ENCODE measurements at places on chromosomes 1 and 21. TPM values are rescaled to one million over a fixed set of nuclear protein-coding genes. Genes with fewer than 3 reads are reported as not detected.

- no peak for DNase-seq
Measured at GRCh38 chr1:87508247-87508787, 179.6 kb downstream of the LMO4 start.

DNA sequence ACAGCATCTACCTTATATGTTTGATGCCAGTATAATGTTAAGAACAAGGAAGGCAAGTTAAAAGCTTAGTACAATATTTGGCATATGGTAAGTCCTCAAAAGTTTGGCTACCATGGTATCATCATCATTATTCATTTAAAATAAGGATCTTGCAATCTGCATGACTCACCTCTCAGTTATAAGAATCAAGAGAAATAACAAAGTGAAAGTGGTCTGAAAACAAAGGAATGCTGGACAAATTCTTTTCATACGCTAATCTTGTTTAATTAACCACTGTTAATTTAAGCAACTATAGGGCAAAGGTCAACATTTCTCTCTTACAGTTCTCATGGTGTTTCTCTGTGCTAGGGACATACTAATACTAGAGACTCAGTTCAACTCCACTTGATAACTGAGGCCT lies 13.0 kb upstream of the CLDN19 start:
- DNase-seq: no peak

The C8B gene
- not detected for total RNA-seq

The SPRR1A gene
- not detected for total RNA-seq

GRCh38 chr21:41933313-41934079 lies 20.3 kb downstream of the C2CD2 start:
- no peak for DNase-seq

DNA sequence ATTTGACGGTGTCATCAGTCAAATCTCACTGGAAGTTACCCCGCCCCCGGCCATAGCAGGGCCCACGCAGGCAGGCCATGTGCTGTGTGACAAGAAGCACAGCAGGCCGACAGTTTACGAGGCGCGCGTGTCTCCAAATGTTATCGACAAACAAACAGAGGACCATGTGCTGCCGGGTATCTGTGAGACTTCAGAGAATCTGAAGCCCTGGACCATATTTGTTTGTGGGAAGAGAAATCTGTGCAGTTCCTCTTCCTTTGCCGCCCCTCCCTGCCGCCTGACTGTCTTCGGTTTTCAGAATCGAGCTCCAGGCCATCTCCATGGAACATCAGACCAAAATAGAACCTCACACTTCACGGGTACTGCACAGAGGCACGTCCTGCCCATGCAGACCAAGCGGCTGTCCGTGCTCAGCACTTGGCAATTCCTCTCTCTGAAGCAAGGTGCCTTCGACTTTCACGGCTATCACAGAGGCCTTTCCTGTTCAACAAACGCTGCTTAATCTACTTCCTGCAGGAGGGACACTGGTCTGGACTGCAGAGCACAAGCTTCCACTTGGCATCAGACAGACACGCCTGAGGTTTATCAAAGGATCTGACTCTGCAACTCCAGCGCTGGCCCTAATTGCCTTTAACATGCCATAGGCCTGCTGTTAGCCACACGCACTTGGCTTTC lies 135.7 kb upstream of the KRTAP19-8 start:
- peak; percentile 73 for DNase-seq

GRCh38 chr21:25171438-25171837 lies 435.8 kb downstream of the MRPL39 start:
- no peak for DNase-seq

GRCh38 chr1:74753104-74753503 lies 20.2 kb downstream of the TYW3 start:
- no peak for DNase-seq

DNA sequence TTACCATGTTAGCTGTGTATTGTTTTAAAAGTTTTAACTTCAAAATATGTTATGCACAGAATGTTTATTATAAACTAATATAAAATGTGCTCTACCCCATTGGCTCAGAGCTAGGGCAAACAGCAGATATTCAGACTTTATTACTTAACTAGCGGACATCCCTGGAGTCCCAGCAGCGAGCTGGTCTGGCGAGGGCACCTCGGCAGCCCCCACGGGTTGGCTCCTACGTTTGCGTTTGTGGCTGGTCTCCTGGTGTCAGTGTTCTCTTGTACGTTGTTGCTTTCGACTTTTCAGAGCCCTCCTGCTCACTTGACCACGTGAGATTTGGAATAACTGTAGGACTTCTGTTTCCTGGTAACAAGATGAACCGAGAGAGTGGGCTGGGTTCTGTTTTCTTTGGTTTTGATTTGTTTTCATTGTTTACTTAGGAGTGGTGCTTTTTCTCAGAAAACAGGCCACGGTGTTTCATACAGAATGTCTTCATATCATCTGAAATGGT lies 44.5 kb downstream of the CBS start:
- DNase-seq: no peak

DNA sequence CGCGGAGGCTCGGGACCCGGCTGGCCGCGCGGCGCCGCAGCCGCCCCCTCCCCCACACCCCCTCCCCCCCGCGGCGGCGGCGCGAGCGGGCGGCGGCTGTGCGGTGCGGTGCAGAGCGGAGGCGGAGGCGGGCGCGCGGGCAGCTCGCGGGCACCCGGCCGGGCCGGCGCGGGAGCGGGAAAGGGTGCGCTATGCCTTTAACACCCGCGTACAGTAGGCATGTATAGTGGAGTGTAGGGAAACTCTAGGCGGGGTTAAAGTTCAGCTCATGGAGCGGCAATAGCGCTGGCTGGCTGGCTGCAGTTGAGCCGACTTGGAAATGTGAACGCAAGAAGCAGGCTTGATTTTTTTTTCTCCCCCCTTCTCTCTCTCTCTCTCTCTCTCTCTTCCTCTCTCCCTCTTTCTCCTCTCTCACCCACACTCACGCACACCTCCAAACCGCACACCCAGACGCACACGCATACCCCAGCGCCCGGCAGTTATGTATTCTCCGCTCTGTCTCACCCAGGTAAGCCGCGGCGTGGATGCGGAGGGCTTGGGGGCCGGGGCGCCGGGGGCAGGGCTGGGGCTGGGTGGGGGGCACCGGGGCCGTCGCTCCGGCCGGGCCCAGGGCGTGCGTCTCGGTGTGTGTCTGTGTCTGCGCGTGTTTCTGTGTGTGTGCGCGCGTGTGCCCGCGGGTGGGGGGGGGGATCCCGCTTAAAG lies at the start of gene NFIA:
NFIA (plus strand) TSS at position 251 of the 702 bp plus-strand sequence.
- no peak for DNase-seq

DNA sequence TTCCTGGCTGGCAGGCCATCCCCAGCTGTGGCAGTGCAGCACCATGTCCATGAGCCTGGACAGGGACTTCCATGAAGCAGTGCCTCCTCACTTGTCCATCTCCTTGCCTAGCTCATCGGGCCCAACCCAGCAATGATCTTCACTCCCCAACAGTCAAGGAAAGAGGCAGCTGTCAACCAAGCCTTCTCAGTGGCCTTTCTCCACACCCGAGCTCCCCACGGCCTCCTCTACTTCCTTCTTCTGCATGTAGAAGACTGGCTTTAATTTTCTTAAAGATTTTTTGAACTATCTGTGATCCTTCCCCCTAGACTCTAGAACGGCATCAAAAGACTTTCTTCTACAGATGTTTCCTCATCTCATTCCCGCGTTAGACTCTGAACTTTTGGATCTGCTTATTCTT lies 65.5 kb upstream of the COA6 start:
- no peak for DNase-seq

DNA sequence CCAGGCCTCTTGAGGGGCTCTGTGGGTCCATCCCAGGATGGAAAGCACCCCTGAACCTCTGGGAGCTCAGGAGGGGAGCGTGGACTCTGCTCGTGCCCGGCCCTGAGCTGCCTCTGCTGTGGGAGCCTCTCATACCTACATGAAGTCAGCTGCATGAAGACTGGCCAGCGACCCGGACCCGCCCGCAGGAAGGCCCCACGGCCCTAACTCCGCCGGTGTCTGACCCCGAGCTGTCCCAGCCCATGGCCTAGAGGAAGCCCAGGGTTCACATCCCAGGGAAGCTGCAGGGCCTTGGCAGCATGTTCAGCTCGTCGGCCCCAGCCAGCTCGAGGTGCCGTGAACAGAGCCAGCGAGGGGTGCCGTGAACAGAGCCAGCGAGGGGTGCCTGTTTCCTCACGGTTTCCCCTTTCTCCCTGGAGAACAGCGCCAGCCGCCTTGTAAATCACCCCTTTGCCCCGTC lies 178.1 kb upstream of the ARHGEF16 start:
- DNase-seq: no peak

DNA sequence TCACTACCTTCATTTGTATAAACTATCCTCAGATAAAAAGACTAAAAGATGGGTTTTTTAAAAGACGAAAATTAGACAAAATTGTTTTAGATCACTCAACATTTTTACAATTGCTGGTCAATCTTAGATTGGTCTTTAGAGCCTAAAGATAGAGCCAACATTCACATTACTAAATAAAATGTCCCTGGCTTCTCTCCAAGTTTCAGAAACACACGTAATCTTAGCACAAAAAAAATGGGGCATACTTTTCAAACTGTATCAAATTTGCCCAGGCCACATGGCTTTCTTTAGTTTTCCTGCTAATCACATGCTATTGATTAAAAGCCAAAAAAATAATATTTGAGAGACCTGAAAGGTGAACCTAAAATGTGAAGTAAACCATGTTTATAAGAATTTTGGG lies 288.1 kb downstream of the DPYD start:
- DNase-seq: no peak

DNA sequence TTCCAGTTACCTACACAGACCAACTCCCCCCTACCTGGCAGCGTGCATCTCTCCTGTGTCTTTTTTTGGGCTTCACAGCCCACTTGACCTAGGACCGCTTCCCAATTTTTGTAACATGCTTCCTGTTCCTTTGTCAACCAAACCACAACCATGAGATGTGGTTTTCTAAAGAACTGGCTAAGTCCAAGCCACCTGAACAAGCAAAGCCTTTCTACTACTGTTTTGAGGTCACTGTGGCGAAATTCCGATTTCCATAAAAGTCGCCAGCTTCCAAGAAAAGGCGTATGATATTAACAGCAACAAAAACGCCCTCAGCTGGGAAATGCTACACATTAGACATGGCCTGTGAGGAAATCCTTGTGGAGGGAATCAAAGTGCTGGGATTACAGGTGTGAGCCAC lies 12.7 kb upstream of the AK2 start:
- no peak for DNase-seq

DNA sequence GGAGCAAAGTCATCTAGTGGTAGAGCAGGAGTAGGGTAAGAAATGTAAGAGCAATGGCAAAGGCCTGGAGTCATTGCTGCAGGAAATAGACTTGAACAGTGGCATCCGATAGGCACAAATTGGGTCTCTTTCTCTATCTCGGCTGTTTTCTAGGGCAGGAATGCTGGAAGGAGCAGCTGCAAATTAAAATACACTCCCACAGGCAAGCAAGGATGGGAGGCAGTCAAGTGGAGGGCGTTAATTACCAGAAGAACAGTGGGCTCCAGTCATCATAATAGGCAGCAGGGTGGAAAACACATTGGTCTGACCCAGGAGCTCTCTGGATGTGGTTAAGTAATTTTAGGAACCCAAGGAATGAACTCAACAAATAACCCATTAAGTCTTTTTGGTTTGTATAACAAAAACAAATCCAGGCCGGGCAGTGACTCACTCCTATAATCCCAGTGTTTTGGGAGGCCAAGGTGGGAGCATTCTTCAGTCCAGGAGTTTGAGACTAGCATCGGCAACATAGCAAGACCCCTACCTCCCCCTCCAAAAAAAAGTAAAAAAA lies 7.8 kb upstream of the TDRD5 start:
- DNase-seq: no peak

The GBP6 gene
- 0.19 TPM for total RNA-seq

DNA sequence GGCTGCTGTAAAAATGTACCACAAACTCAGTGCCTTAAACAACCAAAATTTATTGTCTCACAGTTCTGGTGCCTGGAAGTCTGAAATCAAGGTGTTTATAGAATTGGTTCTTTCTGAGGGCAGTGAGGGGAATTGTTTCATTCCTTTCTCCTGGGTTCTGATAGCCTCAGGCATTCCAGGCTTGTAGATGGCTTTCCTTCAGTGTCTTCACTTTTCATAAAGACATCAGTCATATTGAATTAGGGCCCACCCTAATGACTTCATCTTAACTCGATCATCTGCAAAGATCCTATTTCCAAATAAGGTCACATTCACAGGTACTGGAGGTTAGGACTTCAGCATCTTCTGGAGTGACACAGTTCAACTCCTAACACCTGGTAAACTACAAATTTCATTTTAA lies 15.0 kb downstream of the CDKN2C start:
- no peak for DNase-seq

- DNase-seq: no peak
Measured at GRCh38 chr1:68696221-68696620, 199.3 kb upstream of the DEPDC1 start.
